ENCODE measurements at places on chromosomes 3 and 15.
A peak's percentile ranks its signal among the peaks of the same experiment; 100 is the strongest.

DNA sequence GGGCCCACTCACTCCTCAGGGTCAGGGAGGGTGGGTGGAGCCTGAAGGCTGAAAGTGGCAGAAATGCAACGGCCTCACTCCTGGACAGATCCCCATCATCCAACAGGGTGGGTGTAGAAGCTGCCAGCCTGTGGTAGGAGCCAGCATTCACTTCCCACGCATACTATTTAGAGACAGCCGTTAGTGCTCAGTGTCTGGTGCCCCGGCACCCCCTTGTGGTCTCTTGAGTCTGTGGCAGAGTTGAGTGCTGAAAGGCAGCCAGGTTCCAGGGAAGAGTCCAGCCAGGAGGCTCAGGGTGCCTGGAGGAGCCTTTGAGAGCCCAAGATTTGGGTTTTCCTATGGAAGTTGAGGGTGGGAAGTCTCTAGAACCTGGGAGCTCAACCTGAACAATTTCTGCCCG lies 2.1 kb upstream of the GNAT1 start:
- DNase-seq, result peak; percentile 77

- DNase-seq, result no peak
These were observed 56.8 kb downstream of the CD86 start for GRCh38 chr3:122111974-122112373.

GRCh38 chr3:1092061-1092460 lies 763 bp upstream of the CNTN6 start:
- no peak for DNase-seq

- DNase-seq, result peak; percentile 96
These were observed 201.5 kb upstream of the IL12A start for GRCh38 chr3:159787178-159787574.

- no peak for DNase-seq
These were observed 48.7 kb downstream of the FBN1 start for GRCh38 chr15:48596841-48597240.

- DNase-seq, result no peak
These were observed 101.2 kb downstream of the TLE3 start for GRCh38 chr15:69996321-69997160.

DNA sequence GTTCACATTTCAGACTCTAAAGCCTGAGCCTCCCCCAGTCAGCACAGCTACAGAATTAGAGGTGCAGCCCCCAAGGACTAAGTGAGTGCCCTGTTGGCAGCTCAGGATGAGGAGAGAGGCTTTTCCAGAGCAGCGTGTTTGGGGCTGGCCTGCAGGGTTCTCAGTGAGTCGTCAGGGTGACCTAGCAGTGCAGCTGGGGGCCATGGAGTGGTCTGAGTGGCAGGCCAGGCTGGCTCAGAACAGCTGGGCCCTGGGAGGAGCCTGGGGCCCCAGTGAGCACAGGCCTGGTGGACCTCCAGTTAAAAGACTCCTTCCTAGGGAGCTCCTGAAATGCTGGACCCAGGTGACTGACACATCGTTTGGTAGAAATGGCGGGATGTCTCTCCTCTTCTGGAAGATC lies 108.3 kb downstream of the SLC49A4 start:
- no peak for DNase-seq

GRCh38 chr3:59549962-59550361 lies 500.1 kb upstream of the CFAP20DC start:
- no peak for DNase-seq

- DNase-seq, result no peak
These were observed 27.1 kb downstream of the EIF1B start for GRCh38 chr3:40336511-40337135.

GRCh38 chr3:69445024-69445423 lies 59.1 kb upstream of the FRMD4B start:
- DNase-seq, result peak; percentile 42

DNA sequence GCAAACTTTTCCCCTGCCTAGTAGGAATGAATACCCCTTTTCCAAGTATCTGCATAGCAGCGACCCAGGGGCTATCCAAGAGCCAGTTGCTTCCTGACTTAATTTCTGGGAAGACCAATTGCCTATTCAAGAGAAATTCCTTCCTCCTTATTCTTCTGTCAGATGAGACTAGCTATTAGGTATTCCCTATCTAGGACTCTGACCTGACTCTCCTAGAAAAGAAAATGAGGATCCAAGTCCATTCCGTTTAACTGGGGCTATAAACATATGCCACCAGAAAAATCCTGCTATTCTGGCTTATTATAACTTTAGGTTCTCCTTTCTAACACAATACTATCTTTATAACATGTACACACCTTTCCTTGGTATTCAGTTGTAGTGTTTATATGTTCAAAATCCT lies 1.7 kb downstream of the HHLA2 start:
- no peak for DNase-seq

- no peak for DNase-seq
These were observed 729.9 kb downstream of the MECOM start for GRCh38 chr3:168933614-168934013.

DNA sequence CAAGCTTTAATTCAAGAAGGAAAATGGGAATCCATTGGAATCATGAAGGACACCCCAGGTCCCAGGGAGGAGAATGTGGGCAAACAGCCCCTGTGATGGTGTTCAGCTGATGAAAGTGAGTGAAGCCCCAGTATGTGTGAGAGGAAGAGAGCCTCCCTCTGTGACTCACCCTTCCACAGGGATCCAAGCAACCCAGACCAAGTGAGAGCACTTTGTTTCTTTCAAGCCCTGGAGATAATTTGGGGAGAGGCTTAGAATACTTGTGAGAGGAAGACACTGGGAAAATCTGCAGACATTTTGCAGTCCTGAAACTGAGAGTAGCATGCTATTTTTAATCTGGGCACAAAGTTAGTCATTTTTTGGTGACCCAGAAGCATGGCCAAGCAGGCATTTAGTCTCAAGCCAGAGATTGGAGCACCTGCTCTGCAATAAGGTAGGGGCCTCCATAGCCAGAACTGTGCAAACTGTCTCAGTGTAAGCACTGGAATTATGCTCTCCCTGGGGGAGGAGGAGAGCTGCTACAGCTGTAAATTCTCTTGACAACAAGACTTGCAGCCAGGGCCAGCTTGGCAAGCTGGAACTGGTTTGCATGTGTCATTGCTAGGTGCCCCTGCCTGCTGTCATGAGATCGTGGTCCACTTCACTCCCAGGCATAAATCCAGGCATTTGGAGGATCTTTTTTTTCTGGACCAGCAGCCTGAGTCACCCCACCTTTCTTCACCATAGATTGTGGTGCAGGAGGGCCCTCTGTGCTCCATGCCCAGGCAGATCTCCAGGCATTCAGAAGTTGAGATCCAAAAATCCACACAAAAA lies 537.8 kb upstream of the DPPA4 start:
- DNase-seq, result no peak

GRCh38 chr3:53142986-53143385 lies 12.8 kb upstream of the RFT1 start:
- no peak for DNase-seq

Measured in fibroblast of villous mesenchyme (primary cell).